ENCODE measurements at places on chromosomes 4 and X. TPM values are rescaled to one million over a fixed set of nuclear protein-coding genes. Genes with fewer than 3 reads are reported as not detected.

DNA sequence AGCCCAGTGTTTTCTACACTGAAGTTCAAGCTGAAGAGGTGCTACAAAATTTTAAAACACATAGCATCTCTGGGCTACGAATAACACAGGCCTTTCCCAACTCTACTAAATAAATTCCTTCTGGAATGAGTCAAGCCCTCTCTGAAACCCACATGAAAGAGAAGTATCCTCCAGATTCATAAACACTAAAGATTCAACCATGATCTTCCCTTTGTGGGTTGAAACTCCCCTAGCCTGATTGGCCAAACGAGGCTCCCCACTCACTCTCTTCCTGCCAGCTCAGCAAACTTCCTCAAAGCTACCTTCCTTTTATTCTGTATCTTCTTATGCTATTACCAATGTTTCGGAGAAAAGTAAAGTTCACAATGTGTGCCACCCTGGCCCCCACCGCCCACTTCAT, 95.4 kb downstream of the NKX6-1 start:
- DNase-seq = no peak
- H3K36me3 ChIP-seq = no peaks in the 10 kb centered on the region
- no peak overlapping the region for H3K4me3 ChIP-seq
- no peaks in the 10 kb centered on the region for H3K4me1 ChIP-seq
- H3K27ac ChIP-seq = no peak overlapping the region

GRCh38 chr4:7255488-7255881, 63.1 kb downstream of the SORCS2 start:
- no peak for DNase-seq
- H3K4me3 ChIP-seq = no peak overlapping the region
- no peak overlapping the region for H3K27ac ChIP-seq
- H3K36me3 ChIP-seq = no peaks in the 10 kb centered on the region
- no peaks in the 10 kb centered on the region for H3K27me3 ChIP-seq

DNA sequence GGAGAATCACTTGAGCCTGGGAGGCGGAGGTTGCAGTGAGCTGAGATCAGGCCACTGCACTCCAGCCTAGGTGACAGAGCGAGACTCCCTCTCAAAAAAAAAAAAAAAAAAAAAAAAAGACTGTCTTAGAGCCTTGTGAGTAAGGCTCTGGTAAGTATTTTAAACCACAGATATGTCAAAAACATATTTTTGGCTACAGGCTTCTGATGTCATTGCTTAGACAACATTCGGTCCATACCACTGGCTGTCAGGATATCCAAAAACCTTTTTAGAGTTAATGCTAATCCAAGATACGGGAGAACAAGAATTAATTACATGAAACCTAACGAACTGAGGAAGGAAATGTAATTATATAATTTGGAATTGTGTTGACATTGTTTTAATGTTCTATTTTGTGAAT, 999.5 kb upstream of the PABPC4L start:
- H3K4me1 ChIP-seq = no peaks in the 10 kb centered on the region
- no peak overlapping the region for H3K27ac ChIP-seq
- H3K4me3 ChIP-seq = no peak overlapping the region
- H3K36me3 ChIP-seq = no peaks in the 10 kb centered on the region
- no peaks in the 10 kb centered on the region for H3K27me3 ChIP-seq
- DNase-seq = no peak

DNA sequence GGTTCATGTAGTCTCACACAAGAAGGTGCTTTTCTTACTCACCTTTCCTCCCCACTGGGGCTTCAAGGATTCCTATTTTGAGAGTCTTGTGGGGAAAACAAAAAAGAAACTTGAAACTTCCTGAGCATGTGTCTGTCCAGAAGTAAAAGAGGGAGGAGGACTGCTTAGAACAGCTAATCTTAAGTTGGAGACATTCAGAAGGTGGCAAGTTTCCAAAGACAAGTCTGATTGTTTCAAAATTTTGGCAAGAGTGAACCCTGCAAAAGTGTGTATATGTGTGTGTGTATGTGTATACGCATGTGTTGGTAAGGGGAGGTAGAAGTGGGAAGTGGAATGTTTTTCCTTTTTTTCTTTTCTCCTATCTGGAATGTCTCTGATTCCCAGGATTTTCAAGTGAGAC, 189.0 kb upstream of the FRMPD4 start:
- no peaks in the 10 kb centered on the region for H3K4me1 ChIP-seq
- DNase-seq = no peak
- H3K36me3 ChIP-seq = no peaks in the 10 kb centered on the region
- H3K27me3 ChIP-seq = no peaks in the 10 kb centered on the region
- no peak overlapping the region for H3K27ac ChIP-seq
- no peak overlapping the region for H3K4me3 ChIP-seq

GRCh38 chr4:186820391-186820891, 96.8 kb upstream of the FAT1 start:
- no peak for DNase-seq
- no peaks in the 10 kb centered on the region for H3K27me3 ChIP-seq
- peaks cover 3% of the 10 kb centered on the region for H3K4me1 ChIP-seq
- H3K36me3 ChIP-seq = no peaks in the 10 kb centered on the region

GRCh38 chr4:12658146-12658545, 826.0 kb downstream of the RAB28 start:
- no peaks in the 10 kb centered on the region for H3K27me3 ChIP-seq
- DNase-seq = no peak
- H3K4me1 ChIP-seq = no peaks in the 10 kb centered on the region

- H3K36me3 ChIP-seq = no peaks in the 10 kb centered on the region
- H3K4me1 ChIP-seq = no peaks in the 10 kb centered on the region
- no peak overlapping the region for H3K27ac ChIP-seq
- no peak for DNase-seq
Measured at GRCh38 chrX:25858273-25858880, 279.8 kb upstream of the MAGEB18 start.

The PPBP gene
- total RNA-seq = not detected

Measured in Panc1 (cell line).